ENCODE measurements at places on chromosomes 2 and 18. TPM values are rescaled to one million over a fixed set of nuclear protein-coding genes. Genes with fewer than 3 reads are reported as not detected.

Gene REG1B
- total RNA-seq: not detected

Gene GLI2
- total RNA-seq: 4.2 TPM

GRCh38 chr2:70002241-70002899, 40.9 kb upstream of the ASPRV1 start:
- DNase-seq: no peak

- no peak for DNase-seq
Observed at GRCh38 chr18:56747032-56747658, 96.0 kb downstream of the WDR7 start.

DNA sequence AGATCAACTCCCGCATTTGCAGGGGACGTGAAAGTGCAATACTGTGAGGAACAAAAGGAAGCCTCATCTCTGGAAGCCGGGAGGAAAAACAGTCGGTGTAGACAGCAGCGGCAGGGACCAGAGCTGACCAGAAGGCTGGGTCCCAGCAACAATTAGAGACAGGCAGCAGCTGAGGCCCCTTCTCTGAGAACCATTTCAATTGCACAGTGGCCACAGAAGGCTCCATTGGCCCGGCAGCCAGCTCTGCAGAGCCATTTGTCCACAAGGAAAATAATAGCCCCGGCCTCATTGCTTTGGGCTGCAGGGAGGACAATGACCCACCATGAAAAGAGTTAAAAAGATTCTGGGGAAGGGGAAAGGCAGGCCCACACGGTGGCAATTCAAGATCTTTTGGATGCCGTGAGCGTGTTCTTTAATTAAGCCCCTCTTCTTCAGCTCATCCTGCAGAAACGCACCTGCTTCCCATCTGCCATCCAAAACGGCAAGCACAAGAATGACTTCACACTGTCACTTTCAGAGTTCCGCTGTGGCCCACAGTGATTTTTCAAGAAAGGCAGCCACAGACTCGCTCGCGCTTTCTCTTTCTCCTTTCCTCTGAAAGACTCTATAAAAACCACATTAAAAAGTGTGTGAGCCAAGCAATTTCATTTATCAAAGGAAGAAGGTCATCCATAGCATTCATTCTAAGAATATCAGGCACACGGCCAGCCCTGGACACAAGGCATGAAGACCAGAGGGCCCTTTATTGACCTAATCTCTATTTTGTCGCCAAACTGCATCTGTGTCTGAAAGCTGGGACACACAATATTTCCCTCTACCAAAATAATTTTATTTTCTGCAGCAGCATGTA, 293.6 kb downstream of the SOX11 start:
- no peak for DNase-seq
